ENCODE measurements at places on chromosomes 2 and 18. TPM values are rescaled to one million over a fixed set of nuclear protein-coding genes. Genes with fewer than 3 reads are reported as not detected.

PRLH gene
- total RNA-seq, result not detected

ST6GAL2 gene
- 55.5 TPM for total RNA-seq

DNA sequence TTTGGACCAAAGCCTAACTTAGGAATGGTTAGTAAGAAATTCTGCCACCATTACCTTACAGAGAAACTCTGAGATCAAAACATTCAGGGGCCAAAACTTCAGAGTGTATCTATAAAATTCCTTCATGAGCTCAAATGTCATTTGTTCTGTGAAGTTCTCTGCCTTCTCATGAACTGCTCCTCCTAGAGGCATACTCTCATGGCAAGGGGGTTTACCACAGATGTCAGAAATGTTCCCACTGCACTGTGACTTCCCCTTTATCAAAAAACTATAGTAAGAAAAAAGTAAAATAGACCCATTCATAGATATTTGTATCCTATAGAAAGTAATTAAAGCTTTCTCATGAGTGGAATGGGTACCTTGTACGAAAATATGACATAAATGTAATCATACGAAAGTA, 68.5 kb downstream of the USP40 start:
- DNase-seq, result no peak
- no peaks in the 10 kb centered on the region for H3K4me1 ChIP-seq
- no peaks in the 10 kb centered on the region for H3K27me3 ChIP-seq
- peaks cover 13% of the 10 kb centered on the region for H3K36me3 ChIP-seq

DNA sequence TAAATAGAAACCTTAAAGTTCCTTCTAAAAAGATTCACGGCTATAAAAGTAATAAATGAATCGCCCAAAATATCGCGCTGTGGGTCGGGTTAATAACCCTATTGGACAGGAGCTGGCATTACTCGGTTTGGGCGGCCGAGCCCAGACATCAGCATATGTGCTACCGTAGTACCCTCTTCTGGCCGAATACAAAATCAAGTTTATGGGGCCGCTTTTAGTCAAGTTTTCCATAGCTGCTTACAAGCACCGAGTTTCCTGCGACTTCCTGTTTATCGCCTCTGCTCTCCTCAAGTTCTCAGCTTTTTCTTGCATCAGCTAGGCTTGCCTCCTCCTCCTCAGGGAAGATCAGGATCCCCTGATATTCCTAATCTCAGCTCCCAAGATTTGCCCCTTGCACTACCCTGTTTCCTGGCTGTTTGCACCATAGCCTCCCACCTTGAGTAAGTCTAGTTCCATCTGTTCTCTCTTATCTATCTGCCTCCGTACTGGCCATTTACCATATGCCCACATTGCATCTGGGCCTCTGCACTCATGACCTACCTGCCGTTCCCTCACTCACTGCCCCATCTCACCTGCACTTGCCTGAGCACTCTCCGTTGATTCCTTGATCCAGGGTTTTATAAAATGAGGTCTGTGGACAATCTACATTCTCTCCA, 56.1 kb downstream of the SLC35F5 start:
- no peak overlapping the region for H3K27ac ChIP-seq
- peaks cover 6% of the 10 kb centered on the region for H3K36me3 ChIP-seq
- no peaks in the 10 kb centered on the region for H3K4me1 ChIP-seq
- H3K4me3 ChIP-seq, result no peak overlapping the region
- no peaks in the 10 kb centered on the region for H3K27me3 ChIP-seq

DNA sequence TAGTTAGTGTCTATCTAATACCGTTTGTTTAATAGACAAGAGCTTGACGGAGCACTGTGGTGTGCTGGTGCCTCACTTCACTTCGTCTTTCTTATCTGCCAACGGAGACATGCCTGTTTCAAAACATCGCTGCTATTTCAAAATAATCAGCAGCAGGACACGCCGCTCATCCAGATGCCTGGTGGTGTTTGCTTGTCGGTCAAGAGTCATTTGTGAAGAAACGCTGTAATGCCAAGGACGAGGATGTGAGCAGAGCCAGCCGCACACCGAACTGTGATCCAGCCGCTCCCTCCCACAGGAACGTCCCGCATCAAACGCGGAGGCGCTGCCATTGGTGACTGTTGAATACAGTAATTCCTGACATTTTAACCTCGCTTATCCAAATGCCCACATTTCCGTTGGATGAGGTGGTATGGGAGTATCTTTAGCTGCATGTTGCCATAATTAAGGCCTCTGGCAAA, 432.4 kb downstream of the FBXO15 start:
- no peak overlapping the region for H3K27ac ChIP-seq
- no peak for DNase-seq
- H3K4me3 ChIP-seq, result no peak overlapping the region
- no peaks in the 10 kb centered on the region for H3K27me3 ChIP-seq
- H3K4me1 ChIP-seq, result no peaks in the 10 kb centered on the region

DNA sequence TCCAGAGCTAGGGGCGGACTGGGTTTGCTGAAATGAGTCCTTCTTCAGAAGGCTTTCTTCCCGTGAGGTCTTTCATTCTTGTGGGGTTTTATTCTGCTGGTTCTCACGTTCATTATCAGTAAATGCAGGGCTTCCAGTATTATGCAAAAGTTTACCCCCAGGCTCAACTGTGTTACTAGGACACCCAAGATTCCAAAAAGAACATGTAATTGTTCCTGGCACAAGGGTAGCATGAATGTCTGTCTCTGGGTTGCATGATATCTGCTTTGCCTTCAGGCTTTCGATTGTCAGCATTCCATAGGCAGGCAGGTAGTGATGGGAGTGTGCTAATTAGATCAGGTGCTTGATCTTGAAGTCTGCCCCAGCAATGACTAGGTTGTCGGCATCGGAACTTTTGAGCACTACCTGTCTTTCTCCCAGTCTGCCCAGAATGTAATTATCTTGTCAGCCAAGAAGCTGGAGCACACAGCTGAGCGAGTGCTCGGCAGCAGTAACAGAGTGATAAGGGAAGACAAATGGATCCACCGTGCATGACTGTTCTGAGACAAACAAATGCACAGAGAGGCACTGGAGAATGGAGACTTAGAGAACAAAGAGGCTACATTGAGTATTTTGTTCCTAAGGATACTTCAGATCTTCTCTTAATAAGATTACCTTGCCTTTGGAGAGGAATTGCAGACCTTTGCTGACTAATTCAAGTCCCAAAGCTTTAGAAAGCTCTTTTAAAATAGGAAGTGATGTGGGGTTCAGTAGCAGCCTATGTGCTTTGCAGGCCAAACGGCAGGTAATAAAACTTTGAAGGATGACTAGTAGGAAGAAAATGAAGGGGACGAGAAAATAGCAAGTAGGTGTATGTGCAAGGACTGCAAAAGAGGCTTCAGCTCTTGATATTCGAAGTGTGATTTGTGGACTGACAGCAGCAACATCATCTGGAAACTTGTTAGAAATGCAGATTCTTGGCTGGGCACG, 41.9 kb downstream of the ITGB6 start:
- no peak overlapping the region for H3K4me3 ChIP-seq
- H3K4me1 ChIP-seq, result no peaks in the 10 kb centered on the region
- no peak overlapping the region for H3K27ac ChIP-seq
- DNase-seq, result no peak
- no peaks in the 10 kb centered on the region for H3K36me3 ChIP-seq

DNA sequence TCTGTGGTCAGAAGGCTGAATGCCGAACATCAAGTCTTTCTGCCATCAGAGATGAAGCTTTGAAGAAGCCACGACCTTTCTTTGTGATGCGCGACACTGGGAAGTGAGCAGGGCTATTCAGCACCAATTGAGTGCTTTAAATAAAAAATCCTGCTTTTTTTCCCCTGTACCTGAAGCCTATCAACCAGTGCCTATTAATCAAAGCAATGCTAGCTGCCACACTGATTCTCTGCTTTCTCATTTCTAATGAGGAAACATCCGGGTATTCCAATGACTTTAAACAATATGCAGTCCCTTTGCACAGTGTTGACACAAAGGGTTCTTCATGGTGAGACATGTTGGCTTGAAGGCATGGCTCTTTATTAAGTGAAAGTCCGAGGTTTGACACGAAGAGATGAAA, 88.0 kb downstream of the GALR1 start:
- H3K4me3 ChIP-seq, result no peak overlapping the region
- no peaks in the 10 kb centered on the region for H3K27me3 ChIP-seq
- H3K27ac ChIP-seq, result no peak overlapping the region
- H3K36me3 ChIP-seq, result no peaks in the 10 kb centered on the region

GRCh38 chr18:60935041-60935910, 398.0 kb upstream of the CDH20 start:
- H3K4me3 ChIP-seq, result no peak overlapping the region
- no peaks in the 10 kb centered on the region for H3K36me3 ChIP-seq
- DNase-seq, result no peak
- no peak overlapping the region for H3K27ac ChIP-seq
- peaks cover 5% of the 10 kb centered on the region for H3K4me1 ChIP-seq

GRCh38 chr18:58045242-58046092, 1.4 kb downstream of the NEDD4L start:
- H3K36me3 ChIP-seq, result no peaks in the 10 kb centered on the region
- peak overlapping the region; percentile 97 for H3K4me3 ChIP-seq
- H3K27me3 ChIP-seq, result no peaks in the 10 kb centered on the region

GRCh38 chr2:122034344-122034743, 278.9 kb downstream of the TSN start:
- no peak overlapping the region for H3K27ac ChIP-seq
- no peaks in the 10 kb centered on the region for H3K27me3 ChIP-seq
- H3K36me3 ChIP-seq, result no peaks in the 10 kb centered on the region
- no peaks in the 10 kb centered on the region for H3K4me1 ChIP-seq
- no peak overlapping the region for H3K4me3 ChIP-seq
- DNase-seq, result no peak

GRCh38 chr18:56836173-56836572, 185.0 kb downstream of the WDR7 start:
- no peak overlapping the region for H3K4me3 ChIP-seq
- H3K36me3 ChIP-seq, result no peaks in the 10 kb centered on the region
- no peak for DNase-seq
- no peaks in the 10 kb centered on the region for H3K27me3 ChIP-seq
- no peak overlapping the region for H3K27ac ChIP-seq
- no peaks in the 10 kb centered on the region for H3K4me1 ChIP-seq

DNA sequence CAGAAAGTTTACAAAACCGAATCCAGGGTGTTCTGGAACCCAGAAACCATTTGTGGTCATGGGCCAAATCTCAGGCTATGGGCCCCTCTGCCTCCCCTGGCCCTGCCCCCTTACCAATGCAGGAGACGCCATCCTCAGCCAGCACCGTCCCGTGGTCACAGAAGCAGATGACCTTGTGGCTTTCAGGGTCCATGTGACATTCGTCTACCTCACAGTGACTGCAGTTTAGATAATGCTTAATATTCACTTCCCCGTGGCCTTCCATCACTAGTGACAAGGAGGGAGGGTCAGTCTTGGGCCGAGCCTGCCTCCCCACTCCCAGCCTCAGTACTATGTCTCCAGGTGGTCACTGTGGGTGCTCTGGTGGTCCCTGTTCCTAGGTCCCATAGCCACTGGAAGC, 111.6 kb downstream of the CLIP4 start:
- no peaks in the 10 kb centered on the region for H3K4me1 ChIP-seq
- H3K27ac ChIP-seq, result no peak overlapping the region
- DNase-seq, result no peak
- H3K4me3 ChIP-seq, result no peak overlapping the region

DNA sequence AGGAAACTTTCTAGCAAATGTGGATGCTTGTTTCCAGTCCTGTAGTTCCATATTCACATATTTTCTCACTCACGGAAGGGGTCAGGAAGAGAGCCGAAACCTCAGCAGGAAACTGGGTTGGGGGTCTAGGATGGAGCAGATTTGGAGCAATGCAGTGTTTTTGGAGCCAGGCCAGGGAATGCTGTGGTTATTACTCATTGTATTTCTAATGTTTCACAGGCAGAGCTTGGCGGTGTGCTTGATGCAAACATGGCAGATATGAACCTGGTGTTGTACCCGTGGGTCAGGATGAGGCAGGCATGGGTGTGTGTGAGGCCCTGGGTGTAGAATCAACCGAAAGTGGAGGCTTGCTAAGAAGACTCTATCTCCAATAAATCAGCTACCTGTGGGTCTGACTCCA, 34.6 kb upstream of the ACKR3 start:
- no peak overlapping the region for H3K27ac ChIP-seq
- no peak for DNase-seq
- H3K4me1 ChIP-seq, result no peaks in the 10 kb centered on the region
- no peaks in the 10 kb centered on the region for H3K27me3 ChIP-seq

DNA sequence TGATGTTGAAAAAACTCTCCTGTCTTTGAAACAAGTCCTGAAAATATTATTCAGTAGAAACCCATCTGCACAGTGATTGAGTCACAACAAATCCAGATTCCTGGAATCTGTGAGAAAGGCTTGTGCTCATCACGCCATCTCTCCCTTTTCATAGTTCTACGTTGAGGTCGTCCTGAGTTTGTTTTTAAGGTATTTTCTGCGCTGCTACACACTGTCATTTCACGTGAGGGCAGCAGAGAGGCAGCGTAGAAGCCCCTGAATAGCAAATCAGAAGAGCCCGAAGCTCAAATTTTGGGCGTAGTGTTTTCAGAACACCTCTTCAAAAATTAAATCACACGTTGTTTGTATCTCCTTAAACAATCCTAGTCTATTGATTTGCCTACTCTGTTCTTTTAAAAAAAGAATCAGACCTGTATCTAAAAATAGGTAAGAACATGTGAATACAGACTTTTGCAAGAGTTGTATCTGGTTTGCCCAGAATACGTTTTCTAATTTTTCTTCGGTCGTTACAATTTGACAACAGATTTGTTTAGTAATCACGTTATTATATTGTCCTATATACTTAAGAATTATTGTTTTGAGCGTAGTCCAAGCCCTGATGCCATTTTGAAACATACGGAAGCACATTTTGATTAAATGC, 61.6 kb upstream of the SLC38A11 start:
- H3K4me3 ChIP-seq, result no peak overlapping the region
- no peak overlapping the region for H3K27ac ChIP-seq
- no peak for DNase-seq

DNA sequence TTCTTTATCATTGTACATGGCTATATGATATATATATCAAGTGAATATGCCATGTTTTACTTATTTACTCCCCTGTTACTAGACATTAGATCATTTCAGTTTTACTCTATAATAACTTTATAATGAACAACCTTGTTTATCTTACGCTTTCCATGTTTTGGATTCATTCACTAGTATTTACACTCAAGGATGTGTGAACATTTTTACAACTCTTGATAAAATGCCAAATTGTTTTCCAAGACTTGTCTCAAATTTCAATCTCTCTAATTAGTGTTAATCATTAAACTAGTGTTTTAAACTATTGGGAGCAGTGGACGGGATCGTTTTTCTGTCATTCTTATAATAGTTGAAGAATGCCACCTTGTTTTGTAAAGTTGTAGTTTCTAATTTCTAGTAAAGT, 51.5 kb upstream of the B3GNT7 start:
- DNase-seq, result no peak
- H3K27ac ChIP-seq, result no peak overlapping the region
- no peaks in the 10 kb centered on the region for H3K4me1 ChIP-seq

Measured in ascending aorta (tissue), 2 donors.